GM12878 (cell line): ENCODE measurements at places on chromosomes 7 and 10. TPM values are rescaled to one million over a fixed set of nuclear protein-coding genes. Genes with fewer than 3 reads are reported as not detected.

- H3K27me3 ChIP-seq, result no peaks in the 10 kb centered on the region
- H3K4me3 ChIP-seq, result no peak overlapping the region
- H3K4me1 ChIP-seq, result no peaks in the 10 kb centered on the region
- H3K36me3 ChIP-seq, result peaks cover 19% of the 10 kb centered on the region
These were observed 115.5 kb downstream of the SMURF1 start for GRCh38 chr7:99028261-99028973.

DNA sequence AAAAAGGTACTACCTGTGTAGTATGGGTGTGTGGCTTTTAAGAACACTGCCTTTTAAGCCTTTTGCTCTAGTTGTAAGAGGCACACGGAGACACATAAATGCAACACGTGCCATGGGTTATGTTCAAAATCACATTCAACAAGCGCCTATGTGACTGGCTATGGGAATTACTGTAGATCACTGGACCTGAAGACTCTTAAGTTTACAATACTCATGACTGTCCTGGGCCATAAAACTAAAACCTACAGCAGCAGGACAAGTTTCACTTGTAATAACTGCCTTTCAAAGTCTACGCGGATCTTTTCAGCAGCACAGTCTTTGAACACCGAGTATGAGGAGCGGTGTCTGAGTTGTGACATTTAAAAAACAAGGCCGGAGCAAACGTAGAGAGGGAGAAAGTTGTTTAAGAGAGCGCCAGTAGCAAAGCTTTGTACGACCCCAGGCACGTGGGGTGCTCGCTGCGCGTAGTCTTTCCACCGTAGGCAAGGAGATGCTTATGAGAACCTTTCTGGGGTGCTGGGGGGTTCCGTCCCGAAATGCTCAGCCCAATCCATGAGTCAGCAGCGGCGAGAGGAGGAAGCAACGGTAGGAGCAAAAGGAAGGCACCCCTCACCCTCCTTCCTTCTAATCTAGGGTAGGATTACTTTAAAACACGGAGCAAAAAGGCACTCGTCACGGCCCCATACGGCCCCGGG is 662 bp downstream of the DNAJC2 start:
- peaks cover 7% of the 10 kb centered on the region for H3K4me1 ChIP-seq
- H3K27ac ChIP-seq, result peak overlapping the region; percentile 87
- no peaks in the 10 kb centered on the region for H3K27me3 ChIP-seq
- H3K4me3 ChIP-seq, result peak overlapping the region; percentile 83
- peaks cover 19% of the 10 kb centered on the region for H3K36me3 ChIP-seq
- DNase-seq, result no peak

DNA sequence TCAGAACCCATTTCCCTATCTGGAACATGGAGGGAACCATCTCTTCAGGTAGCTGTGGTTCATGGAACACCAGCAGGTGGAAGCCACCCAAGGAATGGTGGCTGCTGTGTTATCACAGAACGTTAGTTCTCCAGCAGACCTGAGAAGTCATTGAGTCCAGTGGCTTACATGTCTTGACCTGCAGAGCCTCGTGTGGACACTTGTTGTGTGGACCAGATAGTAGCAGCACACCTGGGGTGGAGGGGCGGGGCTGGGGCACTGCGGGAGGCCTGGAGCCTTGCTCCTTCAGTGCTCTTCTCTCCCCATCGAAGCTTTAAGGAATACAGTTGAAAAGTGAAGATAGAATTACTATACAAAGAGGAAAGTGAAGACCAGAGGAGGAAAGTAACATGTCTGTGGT is 42.4 kb downstream of the VWA2 start:
- DNase-seq, result no peak
- H3K27me3 ChIP-seq, result no peaks in the 10 kb centered on the region
- no peaks in the 10 kb centered on the region for H3K36me3 ChIP-seq
- no peak overlapping the region for H3K27ac ChIP-seq

GRCh38 chr7:102425639-102426267 is 7.6 kb upstream of the ORAI2 start:
- peak overlapping the region; percentile 51; the same call in 1 of the 2 replicates for H3K4me3 ChIP-seq
- H3K27ac ChIP-seq, result peak overlapping the region; percentile 99
- H3K27me3 ChIP-seq, result no peaks in the 10 kb centered on the region
- peaks cover 4% of the 10 kb centered on the region for H3K36me3 ChIP-seq

DNA sequence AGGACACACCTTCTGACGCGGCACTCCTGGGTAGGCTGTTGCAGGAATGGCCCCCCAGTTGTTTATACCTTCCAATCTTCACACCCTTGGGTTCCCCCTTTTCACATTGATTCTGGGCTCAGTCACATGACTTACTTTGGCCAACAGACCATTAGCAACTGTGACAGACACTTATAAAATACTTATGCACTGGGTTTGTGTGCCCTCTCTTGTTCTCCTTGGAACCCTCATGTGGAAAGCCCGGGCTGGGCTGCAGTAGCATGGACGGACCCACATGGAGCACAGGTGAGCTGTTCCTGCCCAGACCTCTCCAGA is 69.0 kb downstream of the ATXN7L1 start:
- DNase-seq, result no peak
- H3K4me1 ChIP-seq, result peaks cover 40% of the 10 kb centered on the region
- H3K27me3 ChIP-seq, result no peaks in the 10 kb centered on the region
- no peak overlapping the region for H3K27ac ChIP-seq
- H3K36me3 ChIP-seq, result no peaks in the 10 kb centered on the region
- H3K4me3 ChIP-seq, result no peak overlapping the region

- no peaks in the 10 kb centered on the region for H3K27me3 ChIP-seq
- peak overlapping the region; percentile 69; the same call in 1 of the 2 replicates for H3K4me3 ChIP-seq
- H3K36me3 ChIP-seq, result no peaks in the 10 kb centered on the region
- H3K4me1 ChIP-seq, result peaks cover 3% of the 10 kb centered on the region; the same call in 1 of the 2 replicates
- no peak for DNase-seq
- H3K27ac ChIP-seq, result no peak overlapping the region
These were observed 40.9 kb upstream of the ZNF32 start for GRCh38 chr10:43689618-43689954.

DNA sequence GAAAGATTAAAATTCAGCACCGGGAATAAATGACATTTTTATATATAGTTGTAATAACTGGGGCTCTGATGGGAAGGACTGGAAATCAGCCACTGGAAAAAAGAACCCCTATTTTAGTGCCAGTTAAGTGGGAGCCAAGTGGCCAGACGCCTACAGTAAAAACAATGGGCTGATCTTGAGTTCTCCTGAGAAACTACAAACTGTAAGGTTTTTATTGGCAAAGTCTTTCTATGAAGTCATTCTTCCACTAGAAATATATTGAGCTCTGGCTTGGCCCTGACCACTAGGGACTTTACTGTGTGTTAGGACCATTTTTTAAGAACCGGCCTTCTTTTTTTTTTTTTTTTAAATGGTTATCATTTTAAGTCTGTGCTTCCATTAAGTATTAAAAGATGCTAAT is 79.6 kb downstream of the ZNF22 start:
- no peak for DNase-seq
- H3K27me3 ChIP-seq, result no peaks in the 10 kb centered on the region; the same call in 1 of the 2 replicates
- H3K4me1 ChIP-seq, result no peaks in the 10 kb centered on the region
- no peak overlapping the region for H3K4me3 ChIP-seq
- H3K36me3 ChIP-seq, result no peaks in the 10 kb centered on the region
- no peak overlapping the region for H3K27ac ChIP-seq

DNA sequence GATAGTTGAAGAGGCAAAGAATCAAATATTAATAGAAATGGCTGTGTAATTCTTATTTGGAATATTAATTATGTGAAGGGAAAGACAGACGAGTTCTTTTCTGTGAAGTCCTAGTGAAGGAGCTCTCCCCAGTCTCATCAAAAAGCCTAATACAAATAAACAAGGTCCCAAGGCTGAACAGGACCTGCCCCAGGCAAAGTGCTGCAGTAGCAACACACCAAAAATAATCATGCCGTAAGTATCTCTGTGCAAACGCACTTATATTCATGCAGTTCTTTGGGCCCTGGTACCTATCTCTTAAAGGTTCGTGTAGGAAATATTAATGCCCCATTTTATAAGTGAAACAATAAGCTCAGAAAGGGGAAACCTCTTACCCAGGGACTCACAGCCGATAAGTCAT is 12.2 kb upstream of the CHST15 start:
- peaks cover 25% of the 10 kb centered on the region for H3K4me1 ChIP-seq
- H3K36me3 ChIP-seq, result no peaks in the 10 kb centered on the region
- DNase-seq, result no peak
- no peak overlapping the region; the same call in 1 of the 2 replicates for H3K27ac ChIP-seq
- peaks cover 5% of the 10 kb centered on the region for H3K27me3 ChIP-seq

DNA sequence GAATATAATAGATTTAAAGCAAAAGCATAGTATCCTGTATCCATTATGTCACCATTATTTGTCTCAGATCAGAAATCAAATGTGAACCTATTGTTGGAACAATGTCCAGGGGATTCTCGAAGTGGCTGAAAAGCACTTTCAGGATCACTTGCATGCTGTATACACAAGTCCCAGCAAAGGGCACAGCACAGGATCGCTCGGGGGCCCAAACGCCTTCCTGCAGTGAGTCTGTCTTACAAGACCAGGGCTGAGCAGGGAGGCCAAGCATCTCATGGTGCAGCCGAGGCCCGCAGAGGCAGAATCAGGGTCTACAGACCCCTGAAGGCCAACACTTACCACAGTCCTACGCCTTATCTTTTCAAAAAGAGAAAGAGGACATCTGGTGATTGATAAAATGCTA is 92.3 kb downstream of the TNS3 start:
- H3K27me3 ChIP-seq, result no peaks in the 10 kb centered on the region
- H3K36me3 ChIP-seq, result no peaks in the 10 kb centered on the region
- no peak overlapping the region for H3K27ac ChIP-seq
- H3K4me1 ChIP-seq, result peaks cover 7% of the 10 kb centered on the region
- DNase-seq, result no peak

DNA sequence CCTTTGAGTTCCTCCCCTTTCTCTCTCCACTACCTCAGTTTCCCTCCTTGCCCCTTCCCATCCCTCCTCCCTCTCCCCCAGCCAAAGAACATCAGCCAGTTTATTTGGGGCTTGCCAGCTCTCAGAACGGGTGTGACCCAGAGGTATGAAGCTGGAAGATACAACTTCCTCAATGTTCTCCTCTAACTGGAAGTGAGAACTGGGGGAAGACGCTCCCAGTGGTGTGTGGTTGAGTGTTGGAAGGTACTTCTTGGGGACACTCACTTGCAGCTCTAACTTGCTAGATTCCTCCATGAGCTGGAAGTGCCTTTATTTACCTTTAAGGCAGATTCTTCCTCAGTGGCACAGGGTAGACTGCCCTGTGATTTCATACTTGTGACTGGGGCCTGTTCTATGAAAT is 110.5 kb upstream of the HABP2 start:
- H3K27me3 ChIP-seq, result no peaks in the 10 kb centered on the region
- H3K4me3 ChIP-seq, result no peak overlapping the region
- H3K27ac ChIP-seq, result no peak overlapping the region
- DNase-seq, result no peak

GRCh38 chr10:129784291-129784690 is 179.8 kb downstream of the EBF3 start:
- H3K27me3 ChIP-seq, result no peaks in the 10 kb centered on the region
- H3K36me3 ChIP-seq, result no peaks in the 10 kb centered on the region
- no peak overlapping the region for H3K27ac ChIP-seq
- H3K4me1 ChIP-seq, result no peaks in the 10 kb centered on the region
- DNase-seq, result no peak

DNA sequence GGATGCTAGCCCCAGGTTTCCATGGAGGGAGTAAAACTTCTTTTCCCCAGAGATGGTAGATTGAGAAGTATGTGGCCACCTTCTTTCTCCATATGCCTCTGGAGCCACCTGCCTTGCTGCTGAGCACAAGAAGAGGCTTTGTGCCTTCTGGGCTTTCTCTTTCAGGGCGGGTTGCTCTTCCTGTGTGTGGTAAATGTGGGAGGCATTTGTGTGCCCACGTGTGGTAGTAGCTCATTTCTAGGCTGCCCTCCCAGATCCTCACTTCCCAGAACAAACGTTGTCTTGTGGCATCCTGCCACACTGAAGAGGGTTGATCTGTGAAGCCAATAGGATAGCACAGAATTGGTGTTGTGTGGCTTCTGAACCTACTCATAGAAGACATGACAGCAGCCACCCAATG is 342.0 kb upstream of the PODXL start:
- H3K4me1 ChIP-seq, result no peaks in the 10 kb centered on the region
- no peaks in the 10 kb centered on the region for H3K36me3 ChIP-seq
- H3K27ac ChIP-seq, result no peak overlapping the region
- no peak overlapping the region for H3K4me3 ChIP-seq
- no peak for DNase-seq

DNA sequence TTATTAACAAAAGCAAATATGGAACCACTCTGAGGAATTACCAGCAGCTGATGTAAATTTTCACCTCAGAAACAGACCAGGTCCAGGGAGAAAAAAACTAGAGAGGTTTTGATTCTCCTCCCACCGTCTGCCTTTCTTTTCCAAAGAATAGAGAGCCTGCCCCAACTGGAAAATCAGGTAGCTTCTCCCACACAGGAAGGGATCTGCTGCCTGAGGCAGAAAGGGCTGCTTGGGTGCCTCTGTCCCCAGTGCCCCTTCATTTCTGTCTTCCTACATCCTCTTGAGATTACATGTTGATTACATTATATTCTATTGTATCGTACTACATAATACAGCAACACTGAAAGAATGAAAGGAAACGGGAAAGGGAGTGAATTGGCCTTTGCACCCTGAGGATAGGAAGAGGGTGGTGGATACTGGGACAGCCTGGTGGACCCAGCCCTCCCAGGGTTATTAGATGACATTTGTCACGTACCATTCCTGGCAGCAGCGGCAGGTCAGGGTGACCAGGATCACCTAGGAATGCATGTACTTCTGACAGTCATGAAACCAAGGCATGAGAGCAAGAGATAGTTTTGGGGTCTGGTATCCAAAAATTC is 8.9 kb downstream of the ST8SIA6 start:
- no peak overlapping the region for H3K27ac ChIP-seq
- H3K27me3 ChIP-seq, result 0 out of 2 replicates have a peak, but pooled peaks cover 2% of the 10 kb centered on the region
- H3K4me1 ChIP-seq, result peaks cover 5% of the 10 kb centered on the region
- DNase-seq, result no peak
- no peaks in the 10 kb centered on the region for H3K36me3 ChIP-seq

- H3K27me3 ChIP-seq, result no peaks in the 10 kb centered on the region
- DNase-seq, result no peak
- H3K36me3 ChIP-seq, result no peaks in the 10 kb centered on the region
- H3K27ac ChIP-seq, result no peak overlapping the region
- no peak overlapping the region for H3K4me3 ChIP-seq
These were observed 93.5 kb downstream of the ZNF783 start for GRCh38 chr7:149355390-149356048.

DNA sequence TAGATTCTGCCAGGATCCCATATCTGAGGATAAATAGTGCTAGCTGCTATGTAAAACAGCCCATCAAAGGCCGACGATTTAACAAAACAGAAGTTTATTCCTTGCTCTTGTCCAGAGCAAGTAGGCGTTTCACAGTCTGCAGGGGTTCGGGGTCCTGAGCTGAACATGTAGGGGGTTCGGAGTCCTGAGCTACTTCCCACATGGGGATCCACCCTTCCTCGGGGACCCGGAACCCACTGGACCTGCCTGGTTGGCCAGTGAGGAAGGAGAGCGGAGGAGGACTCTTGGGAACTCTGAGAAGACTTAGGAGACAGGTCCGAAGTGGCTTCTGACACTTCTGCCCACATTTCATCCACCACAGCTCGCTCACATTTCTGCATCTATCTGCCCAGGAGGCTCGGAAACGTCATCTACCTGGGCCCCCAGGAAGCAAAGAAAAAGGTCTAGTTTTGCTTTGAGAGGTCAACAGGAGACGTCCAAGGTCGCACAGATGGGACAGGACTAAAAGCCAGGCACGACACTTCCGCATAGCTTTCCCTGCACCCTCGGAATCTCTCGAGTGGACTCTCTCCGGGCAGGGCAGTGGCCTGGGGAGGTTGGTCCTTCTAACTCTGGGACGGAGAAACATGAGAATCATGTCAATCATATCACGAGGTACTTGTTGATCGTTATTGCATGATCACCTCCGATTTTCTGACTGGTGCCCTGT is 86.4 kb downstream of the MICALL2 start:
- H3K27me3 ChIP-seq, result no peaks in the 10 kb centered on the region
- no peak overlapping the region for H3K27ac ChIP-seq
- no peaks in the 10 kb centered on the region for H3K36me3 ChIP-seq
- H3K4me3 ChIP-seq, result no peak overlapping the region
- H3K4me1 ChIP-seq, result no peaks in the 10 kb centered on the region

FAM24A gene
- polyA plus RNA-seq, result not detected in 2 replicates

GRID2IP gene
- not detected in 2 replicates for polyA plus RNA-seq

PKD2L1 gene
- polyA plus RNA-seq, result 0.25 TPM in 1 of 2 replicates, not detected in the other
